Posterior vena cava (tissue), 2 donors: ENCODE measurements at places on chromosomes 3 and 15.

- no peak for DNase-seq
Observed at GRCh38 chr3:81585056-81585455, 176.4 kb downstream of the GBE1 start.

DNA sequence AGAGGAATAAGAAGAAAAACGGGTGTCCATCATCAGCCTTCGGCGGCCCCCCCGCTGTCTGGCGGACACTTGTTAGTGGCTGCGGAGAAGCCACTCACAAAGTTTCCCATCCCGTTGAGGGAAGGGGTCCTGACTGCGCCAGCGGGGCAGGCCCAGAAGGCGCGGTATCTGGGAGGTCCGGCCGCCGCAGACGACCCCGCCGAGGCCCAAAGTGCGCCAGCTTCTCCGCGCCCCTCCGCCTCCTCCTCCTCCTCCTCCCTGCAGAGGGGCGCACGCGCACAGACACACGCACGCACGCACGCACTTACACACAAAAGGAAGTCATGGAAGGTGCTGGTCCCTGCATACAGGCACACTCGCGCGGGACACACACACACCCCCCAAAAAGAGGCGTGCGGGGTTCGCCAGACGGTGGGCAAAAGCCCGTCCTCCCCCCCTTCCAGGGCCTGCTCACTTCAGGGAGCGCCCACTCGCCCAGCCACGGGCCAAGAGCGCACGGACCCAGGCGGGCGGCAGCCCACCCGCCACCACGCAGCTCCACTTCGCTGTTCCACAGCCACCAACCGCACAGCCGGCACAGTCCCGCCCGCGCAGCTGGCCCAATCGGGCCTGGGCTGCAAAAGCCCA is 18.0 kb downstream of the ZNF148 start:
- peak; percentile 85 for DNase-seq

DNA sequence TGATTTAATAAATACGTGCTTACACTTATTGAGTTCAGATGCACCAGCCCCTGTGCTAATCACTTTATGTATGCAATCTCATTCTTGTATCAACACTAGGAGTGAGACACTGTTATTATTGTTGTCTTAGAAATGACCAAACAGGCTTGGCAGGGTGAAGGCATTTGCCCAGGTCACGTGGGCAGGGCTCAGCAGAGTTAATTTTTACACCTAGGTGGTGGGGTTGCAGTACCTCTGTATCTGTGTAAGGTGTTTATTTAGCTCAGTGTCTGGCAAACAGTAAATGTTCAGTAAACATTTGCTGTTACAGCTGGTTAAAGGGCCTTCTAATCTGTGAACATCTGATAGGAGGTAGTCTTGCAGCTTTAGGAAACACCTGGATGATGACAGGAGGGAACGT is 200.0 kb downstream of the CACNA2D3 start:
- DNase-seq: no peak

DNA sequence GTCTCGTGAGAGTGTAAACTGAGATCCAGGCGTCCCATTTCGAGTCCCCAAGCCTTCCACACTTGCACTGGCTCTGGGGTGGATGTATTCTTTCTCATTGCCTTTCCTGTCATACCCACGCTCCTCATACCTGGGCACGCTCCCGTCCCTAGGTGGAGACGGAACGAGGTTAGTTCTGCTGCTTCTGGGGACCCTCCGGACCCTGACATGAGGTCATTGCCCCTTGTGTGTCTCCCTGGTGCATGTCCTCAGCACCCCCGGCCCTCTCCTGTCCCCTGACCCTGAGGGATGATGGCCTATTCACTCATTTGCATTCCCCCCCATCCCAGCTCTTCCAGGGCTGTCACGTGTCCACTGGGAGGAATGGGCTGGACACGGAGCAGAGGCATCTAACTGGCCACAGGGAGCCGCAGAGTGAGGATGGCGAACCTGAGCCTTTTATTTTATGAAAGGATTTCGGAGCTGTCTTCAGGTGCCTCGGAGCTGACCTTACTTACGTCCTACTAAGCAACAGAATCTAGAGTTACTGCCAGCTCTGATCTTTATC is 8.2 kb downstream of the NIPA1 start:
- no peak for DNase-seq

GRCh38 chr3:39103324-39103693 is 4.1 kb downstream of the GORASP1 start:
- no peak for DNase-seq

DNA sequence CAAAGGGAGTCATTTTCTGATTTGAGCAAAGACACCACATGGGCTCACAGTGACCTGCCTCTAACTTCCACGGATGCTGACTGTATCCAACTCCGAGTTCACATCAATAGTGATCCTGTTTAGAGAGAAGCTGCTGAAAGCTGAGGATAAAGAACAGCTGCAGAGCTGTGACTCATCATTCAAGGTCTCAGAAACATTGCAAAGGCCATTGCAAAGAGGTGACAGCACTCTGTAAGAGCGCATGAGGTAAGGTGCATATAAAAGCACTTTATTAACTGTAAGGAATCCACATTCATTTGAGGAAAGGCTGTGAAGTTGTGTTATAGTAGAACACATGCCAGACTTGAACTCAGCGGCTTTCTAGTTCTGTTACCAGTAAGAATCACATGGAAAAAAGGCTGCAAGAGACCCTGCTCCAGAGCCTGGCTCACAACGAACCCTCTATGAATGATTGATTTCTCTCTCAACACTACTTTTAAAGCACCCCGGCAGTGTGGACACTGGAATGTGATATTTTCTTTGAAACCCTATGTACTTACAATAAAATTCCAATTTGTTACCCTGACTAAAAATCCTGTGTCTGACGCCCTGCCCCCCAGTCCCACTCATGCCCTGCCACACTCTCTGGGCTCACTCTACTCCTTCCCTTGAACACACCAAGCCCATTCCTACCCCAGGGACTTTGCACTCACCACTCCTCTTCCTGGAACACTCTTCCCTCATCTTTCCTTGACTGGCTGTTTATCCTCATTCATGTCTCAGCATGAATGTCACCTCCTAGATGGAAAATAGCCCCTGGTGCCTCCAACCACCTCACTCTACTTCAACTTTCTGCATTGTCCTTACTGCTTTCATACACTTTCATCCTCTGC is 111.2 kb downstream of the LSM3 start:
- DNase-seq: no peak

GRCh38 chr3:180829409-180830405 is 82.8 kb upstream of the FXR1 start:
- no peak for DNase-seq

- DNase-seq: no peak
Observed at GRCh38 chr15:66063147-66063546, 190.4 kb downstream of the MEGF11 start.

DNA sequence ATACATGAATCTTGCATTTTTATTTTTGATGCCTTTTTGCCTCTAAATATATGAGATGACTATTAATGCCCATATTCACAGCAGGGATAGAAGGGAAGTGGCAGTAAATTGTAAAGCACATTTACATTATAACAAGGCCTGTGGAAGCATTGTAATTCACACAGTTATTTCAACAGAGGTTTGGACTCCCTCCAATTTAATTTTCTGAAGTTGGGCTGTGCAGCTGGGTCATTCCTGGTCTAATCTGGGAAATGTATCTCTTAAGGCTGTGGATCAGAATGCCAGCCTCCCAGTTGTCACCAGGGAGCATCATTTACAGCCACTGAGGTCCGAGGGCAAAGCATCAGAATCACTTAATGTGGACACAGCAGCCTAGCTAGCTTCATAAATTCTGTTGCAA is 434.5 kb downstream of the MFSD1 start:
- no peak for DNase-seq

DNA sequence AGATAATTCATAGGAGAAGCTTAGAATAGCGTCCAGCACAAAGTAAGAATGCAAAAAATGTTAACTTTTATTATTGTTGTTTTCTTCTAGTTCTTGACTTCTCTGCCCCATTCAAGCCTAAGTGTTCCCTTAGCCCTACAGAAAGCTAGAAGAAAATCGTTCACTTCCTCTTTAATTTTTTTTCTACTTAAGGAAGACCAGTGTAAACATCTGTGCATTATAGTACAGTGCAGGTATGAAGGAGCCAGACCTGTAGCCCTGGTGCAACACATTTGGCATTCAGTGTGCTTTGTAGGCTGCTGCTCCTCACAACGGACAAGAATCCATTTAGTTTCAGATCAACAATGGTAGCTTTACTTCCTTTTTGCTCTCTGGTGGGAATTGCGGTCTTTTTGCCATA is 127.8 kb upstream of the SLC7A14 start:
- no peak for DNase-seq

- DNase-seq: peak; percentile 47
Observed at GRCh38 chr15:77825546-77825945, 192.8 kb upstream of the LINGO1 start.

- no peak for DNase-seq
Observed at GRCh38 chr3:33897306-33897705, 98.9 kb downstream of the PDCD6IP start.

DNA sequence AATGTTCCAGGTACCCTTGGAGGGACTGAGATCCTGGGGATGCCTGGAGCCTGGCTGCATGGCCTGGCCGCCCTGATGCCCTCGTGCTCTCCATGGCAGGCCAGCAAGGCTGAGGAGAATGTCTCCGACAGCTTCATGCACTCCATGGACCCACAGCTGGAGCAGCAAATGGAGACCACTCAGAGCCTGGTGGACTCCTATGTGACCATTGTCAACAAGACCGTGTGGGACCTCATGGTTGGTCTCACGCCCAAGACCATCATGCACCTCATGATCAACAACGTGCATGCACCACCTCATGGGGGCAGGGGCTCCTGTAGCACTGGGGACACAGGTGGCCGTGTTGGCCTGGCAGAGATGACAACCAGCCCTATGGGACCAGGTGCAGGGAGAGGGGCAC is 19.7 kb downstream of the GOLGA6A start:
- peak; percentile 66 for DNase-seq

GRCh38 chr3:148075771-148076716 is 621.7 kb upstream of the AGTR1 start:
- DNase-seq: no peak

- DNase-seq: no peak
Observed at GRCh38 chr3:16252243-16252978, 12.3 kb downstream of the DPH3 start.

GRCh38 chr15:71337197-71337845 is 222.1 kb downstream of the THSD4 start:
- no peak for DNase-seq

DNA sequence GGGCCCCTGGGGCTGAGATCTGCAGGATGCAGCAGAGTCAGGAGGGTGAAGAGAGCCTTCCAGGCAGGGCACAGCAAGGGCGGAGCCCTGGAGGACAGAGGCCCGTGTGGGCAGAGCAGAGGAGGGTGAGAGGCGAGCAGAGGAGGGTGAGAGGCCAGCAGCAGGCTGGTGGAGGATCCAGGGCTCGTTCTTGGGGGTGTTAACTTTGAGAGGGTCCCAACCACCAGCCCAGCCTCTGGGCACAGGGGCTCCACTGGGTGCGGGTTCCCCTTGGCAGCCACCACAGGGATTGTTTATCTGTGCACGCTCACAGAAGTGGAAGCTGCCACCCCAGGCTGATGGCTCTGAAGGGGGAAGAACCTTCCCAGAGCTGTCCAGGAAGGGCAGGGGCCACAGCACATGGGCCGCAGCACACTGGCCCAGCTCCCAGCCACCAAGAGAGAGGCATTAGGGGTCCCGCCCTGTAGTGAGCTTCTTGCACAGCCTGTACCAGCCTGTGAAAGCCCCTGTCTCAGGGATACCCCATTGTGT is 9.3 kb upstream of the PLXND1 start:
- DNase-seq: peak; percentile 82

DNA sequence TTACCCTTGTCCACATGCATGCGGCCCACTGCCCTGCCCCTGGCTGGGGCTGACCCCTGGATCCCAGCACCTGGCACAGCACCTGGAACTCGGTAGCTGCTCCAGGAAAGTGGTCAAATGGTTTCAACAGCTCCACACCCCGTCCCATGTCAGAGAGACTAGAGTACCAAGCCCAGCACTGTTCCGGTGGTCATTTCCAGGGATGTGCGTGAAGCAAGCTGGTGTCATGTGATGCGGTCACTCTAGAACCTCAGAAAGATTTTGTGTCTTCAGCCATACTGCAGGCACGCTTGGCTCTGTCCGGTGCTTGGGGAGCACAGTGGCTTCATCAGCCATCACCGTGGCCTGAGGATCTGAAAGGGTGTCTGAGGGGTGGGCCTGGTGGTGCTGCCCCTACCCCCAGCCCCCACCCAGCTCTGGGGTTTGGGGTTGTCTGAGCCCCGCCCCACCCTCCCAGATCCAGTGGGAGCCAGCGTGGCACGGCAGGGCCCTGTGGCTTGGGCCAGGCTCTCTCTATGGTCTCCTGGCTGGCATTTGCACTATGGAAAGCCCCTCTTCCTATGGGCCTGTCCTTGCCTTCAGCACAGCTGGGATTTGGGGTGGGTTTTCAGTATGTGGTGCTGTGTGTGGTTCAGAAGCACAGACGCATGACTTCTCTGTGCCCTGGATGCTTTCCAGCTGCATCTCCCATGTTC is 15.3 kb downstream of the APBA2 start:
- DNase-seq: peak; percentile 54

GRCh38 chr3:39762537-39763070 is 46.8 kb upstream of the MYRIP start:
- DNase-seq: no peak

GRCh38 chr3:116264546-116265319 is 180.6 kb downstream of the LSAMP start:
- DNase-seq: no peak

- no peak for DNase-seq
Observed at GRCh38 chr3:136919799-136920580, 37.8 kb upstream of the IL20RB start.
